ENCODE measurements at places on chromosomes 4 and X.

DNA sequence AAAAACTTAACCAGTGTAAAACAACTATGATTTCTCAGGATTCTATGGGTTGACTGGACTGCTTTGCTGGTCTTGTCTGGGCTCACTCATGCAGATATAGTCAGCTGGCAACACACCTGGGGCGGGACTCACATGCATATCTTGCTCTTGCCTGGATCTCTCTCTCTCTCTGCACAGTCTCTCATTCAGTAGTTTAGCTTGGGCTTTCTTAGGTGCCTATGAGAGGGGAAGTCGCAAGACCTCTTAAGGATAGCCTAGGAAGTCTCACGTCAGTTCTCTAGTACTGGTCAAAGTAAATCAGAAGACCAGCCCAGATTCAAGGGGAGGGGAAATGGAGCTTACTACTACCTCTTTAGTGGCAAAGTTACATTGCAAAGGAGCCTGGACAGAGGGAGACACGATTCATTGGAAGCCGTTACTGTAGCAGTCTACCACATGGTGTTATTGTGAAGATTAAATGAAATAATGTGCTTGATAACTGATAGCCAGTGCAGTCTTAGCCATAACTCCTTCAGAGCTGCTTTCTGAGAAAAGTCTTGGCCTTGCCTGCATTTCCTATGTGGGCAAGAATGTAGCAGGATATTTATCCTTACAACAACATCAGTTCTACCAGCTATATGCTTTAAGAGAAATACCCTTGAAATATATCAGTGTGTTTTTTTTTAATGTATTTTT lies 2.1 kb downstream of the COPS4 start:
- DNase-seq = no peak

DNA sequence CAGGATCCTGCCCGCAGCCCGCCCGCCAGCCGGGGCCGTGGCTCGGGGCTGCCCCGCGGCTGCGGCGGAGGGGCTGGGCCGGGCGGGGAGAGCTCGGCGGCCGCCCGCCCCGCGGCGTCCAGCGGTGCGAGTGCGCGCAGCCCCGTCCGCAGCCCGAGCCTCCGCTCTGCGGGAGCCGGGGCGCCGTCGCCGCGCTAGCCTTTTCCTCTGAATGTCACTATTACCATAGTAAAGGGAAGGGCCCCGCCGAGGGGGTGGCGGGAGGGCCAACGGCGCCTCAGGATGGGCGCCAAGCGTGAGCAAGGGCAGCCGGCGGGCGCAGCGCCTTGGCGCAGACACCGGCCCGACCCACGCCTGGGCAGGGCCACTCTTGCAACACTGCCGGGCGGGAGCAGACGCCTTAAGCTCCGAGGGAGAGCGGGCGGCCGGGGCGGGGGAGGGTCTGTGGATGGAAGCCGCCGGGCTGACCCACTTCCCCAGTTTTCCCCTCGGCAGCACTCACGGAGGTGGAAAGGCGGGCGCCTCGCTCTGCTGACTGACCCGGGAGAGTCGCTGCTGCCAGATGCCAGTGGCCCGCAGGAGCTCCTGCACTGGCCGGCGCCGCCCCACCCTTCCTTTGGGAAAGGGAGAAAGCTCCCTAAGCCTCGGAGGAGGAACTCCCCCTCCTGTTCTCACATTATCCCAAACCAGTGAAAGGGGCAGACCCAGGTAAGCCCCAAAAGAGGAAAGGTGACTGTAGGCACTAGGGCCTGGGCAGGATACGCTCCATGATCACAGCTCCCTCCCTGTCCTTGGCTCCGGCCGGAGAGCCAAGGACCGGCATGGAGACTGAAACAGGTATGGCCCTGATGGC lies 329.4 kb downstream of the HNRNPD start:
- peak; percentile 61 for DNase-seq

GRCh38 chr4:173704201-173704600 lies 174.2 kb upstream of the HAND2 start:
- no peak for DNase-seq

- no peak for DNase-seq
Measured at GRCh38 chr4:5203309-5203992, 152.2 kb downstream of the STK32B start.

GRCh38 chr4:188647820-188648370 lies 508.7 kb downstream of the TRIML1 start:
- DNase-seq = no peak

GRCh38 chrX:109596015-109596414 lies 29.0 kb downstream of the KCNE5 start:
- DNase-seq = no peak

Measured in Ammon's horn (tissue), 1 donor.